Activated CD4-positive, alpha-beta T cell treated with anti-CD3 and anti-CD28 coated beads for 48 hours (primary cell): ENCODE measurements at places on chromosomes 16 and 17.

DNA sequence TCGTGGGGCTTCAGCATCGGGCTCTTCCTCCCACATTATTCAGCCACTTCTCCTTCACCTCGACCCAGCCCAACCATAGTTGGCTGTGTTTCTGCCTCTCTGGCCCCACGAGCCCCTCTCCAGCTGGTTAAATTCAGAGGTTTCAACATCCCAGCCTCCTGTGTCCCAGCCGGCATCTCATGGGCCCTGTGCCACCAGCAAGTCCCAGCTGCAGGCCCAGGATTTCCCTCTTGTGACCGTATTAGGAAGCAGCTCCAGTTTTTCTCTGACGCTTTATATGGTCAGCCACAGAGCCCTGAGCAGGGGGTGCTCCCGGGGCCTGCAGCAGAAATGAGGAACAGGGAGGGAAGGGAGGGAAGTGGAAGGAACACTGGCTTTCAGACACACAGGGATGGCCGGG, 27.4 kb downstream of the MYH11 start:
- no peak for DNase-seq

DNA sequence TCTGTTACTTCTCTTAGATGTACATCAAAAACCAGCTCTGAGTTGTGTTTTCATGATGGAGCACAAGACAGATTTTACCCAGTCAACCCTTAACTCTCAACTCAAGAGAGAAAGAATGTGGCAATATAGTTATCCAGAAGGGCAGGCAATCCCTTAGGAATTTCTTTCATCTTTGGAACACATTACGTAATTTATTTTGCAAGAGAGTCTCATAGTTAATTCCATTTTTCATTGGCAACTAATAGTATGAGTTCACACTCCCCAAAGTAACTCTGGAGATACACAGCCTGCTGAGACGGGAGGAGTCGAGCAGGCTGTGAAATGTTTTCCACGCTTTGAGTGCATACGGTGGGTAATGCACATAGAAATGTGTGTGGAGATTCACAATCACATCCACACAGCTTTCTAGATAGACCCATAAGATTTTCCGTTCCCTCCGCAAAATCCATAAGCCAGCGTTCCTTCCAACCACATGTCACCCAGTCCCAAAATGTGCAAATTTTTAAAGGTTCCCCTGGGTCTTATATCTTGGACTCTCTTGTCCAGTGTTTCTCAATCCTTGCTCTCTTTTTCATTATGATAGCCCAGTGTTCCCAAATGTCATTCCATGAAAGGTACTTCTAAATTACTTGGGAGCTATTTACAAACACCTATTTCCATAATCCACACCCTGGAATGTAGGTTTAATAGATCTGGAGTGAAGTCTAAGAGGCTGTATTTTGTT, 8.4 kb upstream of the CDRT4 start:
- DNase-seq = no peak

GRCh38 chr17:72021417-72022041, 99.3 kb upstream of the SOX9 start:
- DNase-seq = no peak

DNA sequence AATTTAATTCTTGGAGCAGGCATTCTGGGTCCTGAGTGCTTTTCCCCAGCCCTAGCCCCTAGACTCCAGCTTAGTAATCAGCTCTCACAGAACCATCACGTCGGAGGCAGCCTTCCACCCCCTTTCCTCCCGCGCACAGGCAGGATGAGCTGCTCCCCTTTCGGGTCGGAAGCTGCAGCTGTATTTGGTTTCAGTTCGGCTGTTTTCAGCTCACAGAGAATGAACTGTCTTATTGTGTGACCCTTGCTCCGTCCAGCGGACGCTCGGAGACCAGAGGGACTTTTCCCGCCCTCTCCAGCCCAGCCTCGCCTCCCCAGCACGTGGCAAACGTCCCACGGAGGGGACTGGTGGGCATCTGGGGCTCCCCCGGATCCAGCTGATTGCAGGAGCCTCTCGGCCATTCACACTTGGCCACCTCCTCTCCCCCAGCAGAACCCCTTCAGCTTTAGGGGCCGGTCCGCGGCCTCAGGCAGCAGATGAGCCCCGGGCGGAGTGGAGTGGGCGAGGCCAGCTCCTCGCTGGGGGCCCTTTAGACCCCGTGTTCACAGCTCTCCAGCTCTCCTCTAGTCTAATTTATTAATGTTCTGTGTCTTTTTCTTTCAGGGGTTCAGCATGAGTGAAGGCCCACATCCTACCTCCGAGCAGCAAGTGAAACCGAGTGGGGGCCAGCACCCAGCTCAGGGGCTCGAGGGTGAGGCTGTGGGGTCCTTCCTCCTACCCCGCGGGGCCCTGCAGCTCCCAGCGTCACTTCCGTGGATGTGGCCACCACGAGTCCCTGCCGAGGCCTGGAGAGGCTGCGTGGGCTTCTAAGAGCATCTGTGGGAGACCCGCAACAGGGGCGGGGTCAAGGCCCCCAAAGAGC, 863 bp upstream of the UTS2R start:
- peak; percentile 48 for DNase-seq

DNA sequence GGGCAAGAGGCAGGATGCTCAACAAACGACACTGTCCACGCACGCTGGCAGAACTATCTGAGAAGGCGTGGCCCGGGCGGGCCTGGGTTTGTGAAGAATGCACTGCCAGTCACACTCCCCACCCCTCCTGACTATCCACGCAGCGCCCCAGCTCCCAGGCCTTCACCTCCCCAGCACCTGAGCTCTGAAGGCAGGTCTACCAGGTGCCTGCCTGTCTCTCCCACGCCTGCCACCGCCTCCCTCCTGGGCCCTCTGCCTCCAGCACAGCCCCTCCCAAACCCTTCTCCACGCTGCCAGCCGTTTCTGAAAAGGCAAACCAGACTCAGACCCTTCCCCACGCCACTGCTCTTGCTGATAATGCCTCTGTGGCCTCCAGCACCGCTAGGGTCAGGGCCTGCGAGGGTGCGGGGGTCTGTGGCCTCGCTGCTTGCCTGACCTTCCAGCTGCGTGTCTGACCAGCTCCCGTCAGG, 11.6 kb downstream of the MYBBP1A start:
- no peak for DNase-seq

GRCh38 chr17:52604105-52604504, 445.6 kb upstream of the CA10 start:
- no peak for DNase-seq

DNA sequence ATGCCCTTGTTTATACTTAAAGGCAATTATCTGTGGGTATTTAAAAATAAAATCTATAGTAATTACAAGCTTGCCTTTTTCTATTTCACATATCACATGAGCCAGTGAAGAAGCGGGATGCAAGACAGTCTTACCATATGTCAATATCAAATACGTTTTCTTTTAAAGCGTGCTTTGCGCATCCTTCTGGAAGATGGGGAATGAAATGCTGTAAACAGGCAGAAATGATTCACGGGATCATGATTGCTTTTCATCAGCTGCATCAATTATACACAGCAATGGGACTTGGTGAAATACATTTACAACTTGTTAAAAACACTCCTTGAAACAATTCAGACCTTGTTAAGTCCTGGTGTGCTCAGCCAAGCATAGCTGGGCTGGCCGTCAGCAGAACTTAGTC, 72.5 kb downstream of the WSCD1 start:
- DNase-seq = no peak

- DNase-seq = no peak
Measured at GRCh38 chr17:7915179-7915610, 894 bp downstream of the RNF227 start.

- peak; percentile 84 for DNase-seq
Measured at GRCh38 chr17:38322156-38322779, 21.5 kb downstream of the GPR179 start.

DNA sequence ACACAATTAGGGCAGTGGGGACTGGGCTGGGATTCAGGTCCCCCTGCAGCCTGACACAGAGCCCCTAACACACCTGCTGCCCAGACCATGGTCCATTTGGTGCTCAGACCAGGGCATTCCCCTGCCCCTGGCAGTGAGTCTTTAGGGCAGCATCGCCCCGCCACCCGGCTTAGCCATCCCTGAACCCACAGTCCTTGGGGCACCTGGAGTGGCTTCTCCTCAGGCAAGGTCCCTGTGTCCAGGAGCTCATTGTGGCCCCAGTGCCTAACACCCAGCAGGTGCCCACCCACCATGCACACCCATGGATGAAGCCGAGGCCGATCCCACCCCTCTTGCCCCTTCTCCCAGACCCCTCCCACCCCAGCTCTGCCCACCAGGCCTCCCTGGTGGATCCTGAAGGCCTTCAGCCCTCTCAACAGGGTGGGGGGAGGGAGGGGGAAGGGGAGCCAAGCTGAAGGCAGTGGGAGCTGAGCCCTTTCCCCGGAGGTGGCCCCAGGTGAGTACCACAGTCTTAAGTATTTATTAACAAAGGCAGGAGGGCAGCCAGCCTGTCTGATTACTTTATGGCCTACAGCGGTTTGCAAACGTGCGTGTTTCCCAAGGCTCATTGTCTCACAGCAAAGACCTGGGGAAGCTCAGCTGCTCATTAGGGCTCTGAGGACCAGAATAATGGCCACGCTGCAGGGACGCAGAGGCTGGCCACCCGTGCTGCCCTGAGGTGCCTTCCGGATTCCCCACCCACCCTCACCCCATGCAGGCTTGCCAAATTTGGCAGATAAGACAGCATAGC, 38.5 kb downstream of the RBFOX3 start:
- no peak for DNase-seq

DNA sequence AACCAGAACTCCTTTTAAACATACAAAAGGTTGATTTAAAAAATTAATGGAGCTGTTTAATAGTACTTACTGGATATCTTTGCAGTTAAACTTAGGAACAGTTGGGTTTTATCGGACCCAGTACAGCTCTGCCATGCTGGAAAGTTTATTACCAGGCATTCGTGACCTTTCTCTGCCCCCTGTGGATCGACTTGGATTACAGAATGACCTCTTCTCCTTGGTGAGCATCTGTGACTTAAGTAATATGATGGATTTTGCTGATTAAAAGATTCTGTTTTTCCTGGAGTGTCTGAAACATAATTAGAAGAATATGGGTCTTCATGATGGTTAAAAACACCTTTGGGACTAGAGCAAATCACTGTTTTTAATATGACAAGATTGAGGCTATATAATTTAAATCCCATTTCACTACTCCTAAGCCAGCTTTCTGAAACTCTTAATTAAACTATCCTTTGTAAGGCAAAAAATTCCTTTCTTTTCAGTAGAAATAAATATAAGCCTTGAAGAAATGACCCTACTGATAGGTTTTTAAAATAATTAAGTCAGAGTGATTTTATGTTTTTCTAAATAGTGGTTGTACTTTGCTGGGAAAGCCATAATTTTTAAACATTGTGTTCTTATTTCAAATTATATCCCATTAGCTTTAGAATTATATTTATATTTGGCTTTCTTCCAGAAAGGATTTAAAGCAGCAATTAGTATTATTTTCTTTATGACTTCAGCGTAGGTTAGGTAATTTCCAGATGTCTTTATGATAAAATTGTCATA, 45.7 kb upstream of the KPNB1 start:
- no peak for DNase-seq

DNA sequence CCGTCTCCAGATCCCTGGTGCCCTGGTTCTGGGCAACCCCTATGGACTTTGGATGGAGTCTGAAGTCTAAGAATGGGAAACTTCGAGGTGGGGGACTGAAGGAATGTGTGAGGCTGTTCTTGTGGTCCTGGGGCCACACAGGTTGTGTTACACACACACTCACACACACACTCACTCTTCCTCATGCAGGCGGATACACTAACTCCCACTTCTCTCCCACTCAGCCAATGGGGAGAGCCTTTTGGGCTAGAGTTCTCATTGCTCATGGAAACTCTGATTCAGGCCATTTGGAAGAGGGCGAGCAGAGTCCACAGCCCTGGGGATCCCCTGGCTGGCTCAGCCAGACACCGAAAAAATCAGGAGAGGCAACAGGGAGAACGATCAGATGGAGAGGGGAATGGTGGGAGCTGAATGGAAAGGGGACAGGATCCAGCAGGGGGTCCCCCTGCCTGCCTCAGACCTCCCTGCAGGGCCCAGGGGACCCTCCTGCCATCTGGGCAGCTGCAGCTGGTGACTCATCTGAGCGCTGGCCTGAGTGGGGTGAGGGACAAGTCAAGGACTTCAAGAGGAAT, 9.1 kb downstream of the IGFBP4 start:
- peak; percentile 38 for DNase-seq

GRCh38 chr17:42421136-42421506, 1.9 kb downstream of the CAVIN1 start:
- no peak for DNase-seq

- no peak for DNase-seq
Measured at GRCh38 chr16:16101585-16101984, 121.7 kb downstream of the ABCC6 start.

GRCh38 chr16:15598648-15599190, 44.2 kb downstream of the MARF1 start:
- DNase-seq = peak; percentile 24

GRCh38 chr16:77564791-77565390, 130.1 kb upstream of the ADAMTS18 start:
- no peak for DNase-seq

- DNase-seq = no peak
Measured at GRCh38 chr16:47967374-47967773, 188.4 kb downstream of the ABCC12 start.

DNA sequence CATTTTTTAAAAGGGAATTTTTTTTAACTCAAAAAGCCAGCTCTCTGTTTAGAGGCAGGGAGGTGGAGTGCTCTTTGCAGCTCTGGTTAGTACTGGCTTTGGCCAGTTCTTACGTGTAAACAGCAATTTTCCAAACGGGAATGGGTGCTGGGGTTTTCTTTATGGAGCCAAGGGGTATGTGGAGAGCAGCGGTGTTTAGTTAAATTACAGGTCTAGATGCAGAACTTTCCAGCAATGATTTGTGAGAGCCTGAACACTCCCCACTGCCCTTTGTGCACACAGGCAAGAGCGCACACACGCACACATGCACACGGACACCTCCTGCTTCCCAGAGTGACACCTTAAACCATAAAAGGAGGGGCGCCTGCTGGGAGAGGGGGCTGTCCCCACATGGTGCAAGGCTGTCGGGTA, 140.2 kb downstream of the MSI2 start:
- DNase-seq = no peak

- no peak for DNase-seq
Measured at GRCh38 chr17:59111539-59111938, 4.9 kb upstream of the TRIM37 start.

- peak; percentile 30 for DNase-seq
Measured at GRCh38 chr17:78040440-78041385, 82.2 kb downstream of the TNRC6C start.

DNA sequence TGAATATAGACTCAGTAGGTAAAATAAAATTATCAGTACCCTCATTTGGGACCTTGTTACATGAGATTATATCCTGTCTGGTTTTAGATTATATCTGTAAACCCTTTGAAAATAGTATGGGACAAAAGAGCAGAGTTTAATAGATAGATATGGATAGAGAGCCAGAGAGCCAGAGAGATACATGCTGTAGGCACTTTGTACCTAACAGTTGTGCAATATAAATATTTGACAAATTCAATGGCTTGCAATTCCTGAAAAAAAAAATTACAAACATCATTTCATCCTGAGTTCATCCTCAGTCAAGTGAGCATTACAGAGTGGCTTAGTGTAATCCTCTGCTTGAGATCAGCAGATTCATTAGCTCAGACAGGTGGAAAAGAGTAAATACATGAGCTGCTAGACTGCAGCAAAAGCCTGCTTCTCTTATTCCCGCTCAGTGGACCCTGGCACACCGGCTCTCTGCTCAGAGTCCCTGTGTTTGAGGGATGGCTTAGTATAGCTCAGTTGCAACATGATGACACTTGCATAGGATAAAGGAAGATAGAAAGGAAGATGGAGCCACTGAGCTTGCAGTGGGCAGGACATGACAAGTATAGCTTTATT, 931.6 kb upstream of the GOT2 start:
- no peak for DNase-seq

- DNase-seq = no peak
Measured at GRCh38 chr17:13407381-13407780, 194.3 kb downstream of the HS3ST3A1 start.
